NCI-H526 (cell line): ENCODE measurements at places on chromosomes 6 and 20.

GRCh38 chr20:47411161-47411560 lies 54.7 kb upstream of the ZMYND8 start:
- DNase-seq, result no peak

DNA sequence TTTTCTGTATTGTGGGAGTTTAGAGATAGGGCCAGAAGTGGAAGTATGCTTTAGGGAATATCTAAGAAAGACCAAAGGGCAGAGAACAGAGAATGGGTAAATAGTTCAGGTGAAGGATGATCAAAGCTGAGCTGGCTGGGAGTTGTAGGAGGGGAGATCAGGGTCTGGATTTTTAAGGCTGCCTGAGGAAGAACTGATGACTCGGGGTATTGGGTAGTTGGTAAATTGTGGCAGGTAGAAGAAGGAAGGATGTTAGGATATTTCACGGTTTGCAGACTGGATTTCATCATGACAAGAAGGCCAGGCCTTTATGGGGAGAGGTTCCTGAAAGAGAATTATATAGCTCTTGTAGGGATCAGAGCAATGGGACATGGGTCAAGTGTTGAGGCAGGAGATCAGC lies 492.9 kb downstream of the UTRN start:
- DNase-seq, result no peak

GRCh38 chr6:33488339-33488738 lies 34.0 kb downstream of the ZBTB9 start:
- no peak for DNase-seq

GRCh38 chr20:51372176-51372803 lies 170.2 kb downstream of the NFATC2 start:
- DNase-seq, result peak; percentile 77

DNA sequence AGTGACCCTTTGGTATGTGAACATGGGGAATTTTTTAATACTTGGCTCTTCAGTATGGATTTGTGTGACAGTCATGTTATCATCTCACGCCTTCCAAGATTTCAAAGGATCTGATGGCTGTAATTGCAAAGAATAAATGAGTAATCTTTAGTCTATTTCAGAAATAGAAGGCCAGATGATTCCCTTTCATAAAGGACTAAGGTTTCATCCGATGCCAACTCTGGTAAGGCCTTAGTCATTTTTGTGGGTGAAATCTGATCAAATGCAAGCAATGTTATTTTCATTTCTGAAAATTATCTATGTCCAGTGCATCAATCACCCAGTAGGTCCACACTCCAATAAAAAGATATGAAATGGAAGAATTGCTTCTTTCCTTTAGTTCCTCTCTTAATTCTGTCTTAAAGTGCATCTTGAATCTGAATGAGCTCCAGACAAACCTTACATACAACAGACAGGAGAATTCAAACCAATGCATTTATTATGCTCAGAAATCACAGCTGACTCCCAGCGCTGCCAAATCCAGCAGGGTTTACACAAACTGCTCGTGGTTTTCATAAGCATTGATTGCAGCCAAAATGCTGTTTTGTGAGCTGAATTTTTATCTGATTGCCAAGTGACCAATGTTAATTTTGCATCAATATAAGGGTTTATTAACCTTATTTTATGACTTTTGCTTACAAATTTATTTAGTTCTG lies 565.2 kb upstream of the MARCKS start:
- DNase-seq, result no peak
